ENCODE measurements at places on chromosomes 7 and 10.

DNA sequence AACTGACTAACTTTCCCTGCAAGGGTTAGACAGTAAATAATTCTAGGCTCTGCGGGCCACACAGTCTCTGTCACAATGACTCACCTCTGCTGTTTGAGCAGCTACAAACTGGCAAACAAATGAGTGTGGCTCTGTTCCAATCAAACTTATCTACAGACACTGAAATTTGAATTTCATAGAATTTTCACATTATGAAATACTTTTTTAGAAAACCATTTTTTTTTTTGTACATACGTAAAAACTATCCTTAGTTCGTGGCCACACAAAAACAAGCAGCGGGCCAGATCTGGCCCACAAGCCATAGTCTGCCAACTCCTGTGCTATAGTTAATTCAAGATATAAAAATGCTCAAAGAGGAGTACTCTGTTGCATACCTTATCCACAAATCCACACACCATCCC is 32.6 kb downstream of the PIP4K2A start:
- no peak for DNase-seq

- peak; percentile 14 for DNase-seq
These were observed 19.8 kb downstream of the ERCC6 start for GRCh38 chr10:49518982-49519578.

GRCh38 chr10:99123851-99124250 is 111.8 kb downstream of the HPSE2 start:
- DNase-seq = no peak

DNA sequence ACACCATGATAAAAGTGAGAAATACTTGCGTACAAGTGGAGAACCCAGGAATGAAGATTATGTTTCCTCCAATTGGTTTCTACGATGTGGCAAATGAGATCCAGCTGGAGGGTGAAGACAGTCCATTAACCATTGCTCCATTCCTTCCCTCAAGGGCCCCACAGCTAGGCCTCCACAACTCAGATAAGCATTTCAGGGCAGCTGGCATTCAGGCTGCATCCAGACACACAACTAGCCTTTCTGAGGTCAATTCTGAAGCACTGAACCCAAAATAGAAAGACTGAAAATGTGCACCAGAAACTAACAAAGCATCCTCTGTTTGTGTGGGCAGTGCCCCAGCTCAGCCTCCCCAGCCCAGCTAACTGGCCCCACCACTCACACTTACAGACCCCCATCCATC is 94.8 kb downstream of the GSAP start:
- DNase-seq = no peak

GRCh38 chr7:43577485-43577951 is 5.4 kb upstream of the STK17A start:
- peak; percentile 77 for DNase-seq

GRCh38 chr10:78470267-78471103 is 436.8 kb downstream of the RPS24 start:
- peak; percentile 86 for DNase-seq

DNA sequence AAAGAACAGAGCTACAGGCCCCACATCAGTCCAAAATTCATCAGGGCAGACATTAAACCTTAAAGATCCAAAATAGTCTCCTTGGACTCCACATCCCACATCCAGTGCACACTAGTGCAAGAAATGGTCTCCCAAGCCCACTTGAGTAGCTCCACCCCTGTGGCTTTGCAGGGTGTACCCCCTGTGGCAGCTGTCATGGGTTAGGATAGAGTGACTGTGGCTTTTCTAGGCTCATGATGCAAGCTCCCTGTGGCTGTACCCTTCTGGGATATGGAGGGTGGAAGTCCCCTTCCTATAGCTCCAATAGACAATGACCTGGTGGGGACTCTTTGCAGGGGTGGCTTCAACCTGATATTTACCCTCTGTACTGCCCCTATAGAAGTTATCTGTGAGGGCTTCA is 128.8 kb upstream of the DKK1 start:
- DNase-seq = no peak

DNA sequence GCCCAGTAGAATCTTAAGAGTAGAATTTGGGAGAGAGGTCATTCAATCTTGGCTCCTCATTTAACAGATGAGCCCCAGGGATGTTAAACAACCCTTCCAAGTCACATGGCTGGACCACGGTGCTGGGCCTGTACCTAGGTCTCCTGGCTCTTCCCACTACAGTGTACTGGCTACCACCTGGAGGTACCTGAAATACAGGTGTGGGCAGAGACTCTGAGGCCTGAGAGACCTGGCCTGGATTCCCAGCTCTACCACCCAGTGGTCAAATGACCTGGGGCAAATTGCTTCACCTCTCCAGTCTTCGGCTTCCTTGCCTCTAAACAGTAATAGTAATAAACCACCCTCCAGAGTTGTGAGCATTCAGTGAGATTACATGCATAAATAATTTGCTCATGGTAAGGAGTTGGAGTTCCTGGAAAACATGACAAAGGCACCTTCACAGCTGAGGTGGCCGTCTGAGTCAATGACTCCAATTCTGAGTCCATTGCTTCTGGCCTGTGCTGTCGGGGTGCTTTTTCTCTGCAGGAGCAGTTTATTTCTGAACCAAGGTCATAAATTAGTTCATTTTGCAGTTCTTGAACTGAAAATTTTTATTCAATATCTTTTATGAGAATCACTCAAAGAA is 2.7 kb downstream of the GOT1 start:
- DNase-seq = no peak

GRCh38 chr7:36863901-36864701 is 139.8 kb upstream of the AOAH start:
- DNase-seq = no peak

- no peak for DNase-seq
These were observed 110.7 kb downstream of the RALA start for GRCh38 chr7:39733881-39734632.

DNA sequence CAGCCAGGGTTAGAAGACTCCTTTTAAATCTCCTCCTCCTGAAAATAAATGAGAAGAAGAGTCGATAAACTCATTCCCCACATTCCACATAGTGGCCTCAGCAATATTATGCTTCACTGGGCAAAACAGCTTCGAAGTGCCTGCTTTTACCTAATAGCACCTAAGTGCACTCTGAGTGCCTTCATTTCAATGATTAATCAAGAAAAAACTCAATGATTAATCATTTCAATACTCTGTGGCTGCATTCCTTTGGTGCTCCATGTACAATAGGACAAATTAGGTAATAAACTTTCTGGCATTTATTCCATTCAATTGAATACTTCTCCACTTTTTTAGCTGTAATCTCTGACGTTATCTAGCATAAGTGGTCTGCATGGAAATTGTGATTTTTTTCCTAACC is 174.6 kb downstream of the CCDC71L start:
- no peak for DNase-seq

- DNase-seq = no peak
These were observed 32.1 kb upstream of the ADO start for GRCh38 chr10:62772186-62772974.

- no peak for DNase-seq
These were observed 528.0 kb downstream of the NRG3 start for GRCh38 chr10:82402906-82403401.

GRCh38 chr10:44853148-44853734 is 57.9 kb upstream of the TMEM72 start:
- DNase-seq = no peak

Data from NCI-H2171 treated with DMSO at 0.1 percent for 48 hours (cell line).